ENCODE measurements at places on chromosomes 2 and 18.

DNA sequence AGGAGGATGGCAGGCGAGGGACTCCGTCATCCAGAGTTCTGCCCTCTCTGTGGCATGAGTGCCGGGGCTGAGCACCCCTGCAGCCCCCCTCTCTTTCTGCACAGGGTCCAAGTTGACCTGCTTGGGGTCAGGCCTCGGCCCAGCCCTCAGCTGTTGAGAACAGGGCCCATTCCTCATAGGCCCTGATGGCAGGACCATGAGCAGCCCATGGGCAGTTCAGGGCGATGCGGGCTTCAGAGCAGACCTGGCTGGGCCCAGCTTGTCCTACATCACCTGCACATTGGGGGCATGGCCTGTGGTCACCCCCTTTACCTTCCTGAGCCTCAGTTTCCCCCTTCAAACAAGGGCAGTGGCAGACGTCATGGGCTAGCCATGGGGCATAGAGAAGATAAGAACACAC, 238.1 kb downstream of the SEPTIN10 start:
- no peak for DNase-seq

DNA sequence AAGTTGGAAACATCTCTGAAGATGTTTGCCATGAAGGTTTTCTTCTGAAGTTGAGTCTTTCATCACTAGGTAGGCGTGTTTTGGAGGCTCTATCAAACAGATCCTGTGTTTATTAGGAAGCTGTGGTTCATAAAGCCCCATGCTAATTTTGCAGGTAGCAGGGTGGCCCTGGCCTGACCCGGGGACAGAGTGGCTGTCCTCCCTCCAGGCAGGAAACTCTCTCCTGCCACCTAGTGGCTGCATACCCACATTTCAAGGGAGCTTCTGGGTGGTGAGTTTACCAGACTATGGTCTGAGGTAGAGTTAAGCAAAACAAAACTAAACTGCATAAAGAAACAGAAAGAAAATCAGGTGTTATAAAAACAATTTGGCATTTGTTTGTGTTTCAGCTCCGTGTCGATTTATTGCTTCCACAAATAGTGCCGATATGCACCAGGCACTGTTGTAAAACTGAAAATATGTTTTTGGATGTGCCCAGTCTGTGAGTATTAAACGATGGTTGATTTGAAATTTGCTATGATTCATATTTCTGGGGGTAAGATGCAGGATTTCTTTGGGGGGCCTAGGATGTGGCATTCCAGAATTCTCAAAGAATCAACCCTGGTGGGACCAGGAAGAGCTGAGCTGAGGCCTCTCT, 26.0 kb upstream of the IL37 start:
- DNase-seq = peak; percentile 75

- no peak for DNase-seq
These were observed 3.6 kb downstream of the SOX11 start for GRCh38 chr2:5695654-5696403.

- DNase-seq = no peak
These were observed 273.1 kb downstream of the PLCL1 start for GRCh38 chr2:198077477-198077876.

GRCh38 chr2:236244256-236244655, 19.9 kb downstream of the ASB18 start:
- DNase-seq = no peak

Measured in hematopoietic multipotent progenitor cell treated with erythropoietin and hydrocortisone succinate and interleukin-3 and kit ligand, for 8 days (in vitro differentiated cells).